ENCODE measurements at places on chromosomes 1 and 21.
A peak's percentile ranks its signal among the peaks of the same experiment; 100 is the strongest.

DNA sequence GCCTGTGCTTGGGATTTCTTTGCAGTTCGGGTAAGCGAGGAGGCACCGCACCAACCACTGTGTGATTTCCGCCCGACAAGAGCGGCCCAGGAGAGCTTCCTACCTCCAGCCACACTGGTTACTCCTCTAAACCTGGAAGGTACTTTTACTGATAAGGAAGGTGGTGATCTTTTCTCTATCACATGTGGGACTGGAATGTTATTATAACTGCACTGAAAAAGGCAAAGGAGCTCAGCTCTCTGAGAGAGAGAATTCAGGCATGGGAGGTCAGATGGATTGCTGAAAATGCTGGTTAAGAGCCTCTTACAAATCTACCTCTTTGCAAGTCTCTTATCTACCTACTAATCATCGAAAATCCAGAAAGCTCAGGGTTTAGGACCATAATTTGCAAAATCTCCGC lies 7.7 kb upstream of the KCNE1 start:
- DNase-seq, result no peak

- DNase-seq, result no peak
Measured at GRCh38 chr1:200872446-200873115, at the start of gene GPR25. GPR25 (plus strand) TSS chr1:200872981; CDS start chr1:200873038, 57 bp downstream.

GRCh38 chr1:116418091-116418830 lies 45.2 kb downstream of the ATP1A1 start:
- DNase-seq, result peak; percentile 53

DNA sequence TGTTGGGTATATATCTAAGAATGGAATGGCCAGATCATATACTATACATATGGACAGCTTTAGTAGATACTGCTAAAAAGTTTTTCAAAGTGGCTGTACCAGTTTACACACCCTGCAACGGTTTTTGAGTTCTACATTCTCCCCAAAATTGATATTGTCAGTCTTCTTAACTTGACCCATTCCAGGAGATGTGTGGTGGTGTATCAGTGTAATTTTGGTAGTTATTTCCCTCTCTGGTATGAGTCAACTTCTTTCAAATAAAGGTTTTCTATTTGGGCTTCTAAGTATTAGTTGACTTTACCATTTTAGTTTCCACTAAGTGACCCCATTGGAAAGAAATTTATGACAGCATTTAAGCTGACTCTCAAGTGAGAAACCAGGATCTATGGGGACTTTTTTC lies 29.2 kb downstream of the INKA2 start:
- DNase-seq, result no peak

DNA sequence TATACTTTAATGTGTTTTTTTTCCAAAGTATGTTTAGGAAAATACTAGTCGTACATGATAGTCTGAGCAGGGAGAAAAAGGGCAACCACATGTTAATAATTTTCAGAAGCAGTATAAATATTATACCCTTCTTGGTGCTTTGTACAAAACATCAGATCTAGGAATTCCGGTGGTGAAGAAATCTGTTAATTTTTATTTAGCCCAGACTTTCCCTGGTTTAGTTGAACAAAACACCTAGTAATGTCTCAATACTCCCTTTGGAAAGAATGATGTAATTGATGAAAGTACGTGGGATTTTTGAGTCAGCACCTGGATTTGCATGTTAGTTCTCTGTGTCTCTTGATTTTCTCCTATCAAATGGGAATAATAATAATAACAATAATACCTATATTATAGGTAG lies 38.4 kb upstream of the KCNK2 start:
- DNase-seq, result no peak

- DNase-seq, result no peak
Measured at GRCh38 chr21:28174006-28174405, 818.7 kb downstream of the LTN1 start.

- no peak for DNase-seq
Measured at GRCh38 chr1:218347336-218347722, 2.2 kb downstream of the TGFB2 start.

DNA sequence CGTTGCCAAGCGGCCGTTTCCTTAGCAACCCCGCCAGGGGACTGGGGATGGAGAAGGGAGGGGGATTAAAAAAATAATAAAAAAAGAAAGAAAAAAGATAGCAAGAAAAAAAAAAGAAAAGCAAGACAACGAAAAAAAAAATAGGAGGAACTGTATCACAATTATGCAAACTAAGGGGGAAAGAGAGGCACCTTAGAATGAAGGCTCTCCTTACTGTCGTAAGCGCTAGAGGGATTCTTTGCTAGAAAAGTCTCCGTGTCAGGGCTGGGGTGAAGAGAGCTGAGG lies 625 bp upstream of the NEGR1 start:
- DNase-seq, result peak; percentile 82

DNA sequence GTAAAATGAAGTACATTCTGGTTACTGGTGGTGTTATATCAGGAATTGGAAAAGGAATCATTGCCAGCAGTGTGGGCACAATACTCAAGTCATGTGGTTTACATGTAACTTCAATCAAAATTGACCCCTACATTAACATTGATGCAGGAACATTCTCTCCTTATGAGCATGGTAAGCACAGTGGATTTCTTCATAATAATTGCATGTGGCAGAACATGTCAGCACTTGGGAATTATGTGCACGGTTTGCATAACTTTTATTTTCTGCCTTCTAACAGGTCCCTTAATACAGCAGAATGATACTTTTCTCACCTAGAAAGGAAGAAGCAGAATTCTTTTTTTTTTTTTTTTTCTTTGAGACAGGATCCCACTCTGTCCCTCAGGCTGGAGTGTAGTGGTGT lies 3.8 kb downstream of the CTPS1 start:
- DNase-seq, result no peak

DNA sequence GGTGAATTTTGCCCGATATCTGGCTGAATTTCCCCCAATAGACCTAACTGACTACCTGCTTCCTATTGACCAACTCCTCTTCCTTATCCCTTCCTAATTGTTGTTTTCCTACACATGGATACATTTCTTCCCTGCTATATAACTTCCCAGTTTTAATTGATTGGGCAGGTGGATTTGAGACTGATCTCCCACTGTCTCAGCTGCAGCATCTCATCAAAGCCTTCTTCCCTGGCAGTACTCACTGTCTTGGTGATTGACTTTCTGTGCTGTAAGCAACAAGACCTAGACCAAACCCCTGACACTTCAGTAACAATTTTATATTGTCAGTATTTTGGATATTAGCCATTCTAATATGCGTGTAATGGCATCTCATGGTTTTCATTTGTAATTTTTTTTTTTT lies 11.3 kb upstream of the PLA2G2A start:
- no peak for DNase-seq

- no peak for DNase-seq
Measured at GRCh38 chr1:218686258-218686657, 341.1 kb downstream of the TGFB2 start.

DNA sequence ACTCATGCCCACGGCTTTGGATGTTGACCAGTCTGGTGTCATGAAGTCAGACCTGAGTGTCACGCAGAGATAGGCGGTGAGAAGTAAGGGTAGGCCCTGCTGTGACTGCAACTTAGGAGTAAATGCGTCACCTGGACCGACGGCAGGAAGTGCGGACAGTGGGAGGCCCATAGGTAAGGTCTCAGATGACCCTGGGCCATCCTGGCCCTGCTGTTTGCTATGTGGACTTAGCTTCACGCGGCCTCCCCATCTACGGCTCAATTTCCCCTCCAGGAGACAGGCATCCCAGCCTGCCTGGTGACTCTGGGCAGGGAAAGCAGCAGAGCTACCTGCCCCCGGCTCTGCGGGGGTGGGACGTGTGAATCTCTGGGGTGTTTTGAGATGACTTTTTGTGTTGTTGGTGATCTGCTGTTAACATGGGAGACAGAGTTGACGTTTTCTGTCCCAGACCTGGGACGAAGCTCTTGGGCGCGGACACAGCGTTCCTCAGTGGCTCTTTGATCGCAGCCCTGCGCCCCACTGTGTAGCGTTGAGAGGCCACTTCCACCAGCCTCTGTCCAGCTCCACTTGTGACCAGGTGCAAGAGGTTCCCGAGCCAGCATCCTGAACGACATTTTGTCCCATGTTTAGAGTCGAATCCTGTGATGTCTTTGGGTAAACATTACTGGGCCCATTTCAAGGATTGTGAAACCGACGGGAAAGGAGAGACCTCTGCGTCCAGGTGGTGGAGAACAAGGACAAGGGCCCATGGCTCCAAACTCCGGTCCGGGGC lies 39.9 kb downstream of the CRYAA start:
- no peak for DNase-seq
